ENCODE measurements at places on chromosomes 16 and 17.

GRCh38 chr17:59756236-59756818, 48.9 kb downstream of the VMP1 start:
- DNase-seq, result no peak

GRCh38 chr17:10105513-10106001, 92.8 kb downstream of the GAS7 start:
- no peak for DNase-seq

- peak; percentile 67 for DNase-seq
Observed at GRCh38 chr17:37770631-37771518, 26.0 kb upstream of the HNF1B start.

GRCh38 chr17:48995304-48995973, 1.7 kb upstream of the IGF2BP1 start:
- DNase-seq, result no peak

DNA sequence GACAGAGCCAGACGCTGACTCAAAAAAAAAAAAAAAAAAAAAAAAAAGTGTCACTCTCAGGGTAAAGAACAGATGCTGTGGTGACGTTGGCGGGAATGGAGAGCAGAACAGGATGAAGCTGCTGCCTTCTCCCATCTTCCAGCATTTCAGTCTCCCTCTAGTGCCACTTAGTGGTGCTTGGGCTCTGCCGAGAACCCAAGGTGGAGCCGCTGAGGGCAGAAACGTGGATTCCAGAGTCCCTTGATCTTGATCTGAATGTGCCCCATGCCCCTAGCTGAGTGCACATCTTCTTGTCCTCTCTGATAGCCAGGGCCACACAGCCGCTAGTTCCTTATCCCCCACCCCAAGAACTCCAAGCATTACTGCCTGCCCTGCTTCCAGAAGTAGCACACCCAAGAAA, 43.2 kb upstream of the FA2H start:
- no peak for DNase-seq

DNA sequence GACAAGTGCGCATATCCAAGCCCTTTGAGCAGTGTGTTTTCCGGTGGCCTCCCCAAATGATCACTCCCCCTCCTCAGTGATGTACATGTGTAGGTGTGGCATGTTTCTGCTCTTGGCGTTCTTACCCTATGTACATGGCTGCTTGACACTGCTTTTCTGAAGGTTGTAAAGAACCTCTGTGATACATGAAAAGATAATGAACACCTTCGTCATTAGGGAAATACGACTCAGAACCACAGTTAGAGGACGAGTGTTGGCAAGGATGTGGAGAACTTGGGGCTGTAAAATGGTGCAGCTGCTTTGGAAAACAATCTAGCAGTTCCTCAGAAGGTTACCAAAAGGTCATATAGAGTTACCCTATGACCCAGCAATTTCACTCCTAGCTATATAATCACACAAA, 28.6 kb downstream of the CEP95 start:
- DNase-seq, result no peak

DNA sequence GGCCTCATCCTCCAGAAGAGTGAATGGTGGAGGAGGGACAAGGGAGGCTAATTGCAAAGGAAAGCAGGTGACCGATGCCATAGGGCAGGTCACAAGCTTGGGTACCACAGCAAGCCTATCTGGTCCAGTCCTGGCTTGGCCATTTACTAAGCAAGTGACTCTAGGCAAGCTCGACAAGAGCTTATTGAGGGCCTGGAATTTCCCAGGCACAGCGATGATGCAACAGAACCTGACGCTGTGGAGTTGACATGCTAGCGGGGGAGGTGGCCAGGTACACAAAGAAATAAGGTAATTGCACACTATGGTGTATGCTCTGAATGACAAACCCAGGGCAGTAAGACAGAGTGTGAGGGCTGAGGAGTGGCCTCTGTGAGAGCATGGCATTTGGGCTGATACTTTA, 98.5 kb downstream of the PGS1 start:
- no peak for DNase-seq

GRCh38 chr16:50909831-50910735, 168.2 kb downstream of the CYLD start:
- no peak for DNase-seq

DNA sequence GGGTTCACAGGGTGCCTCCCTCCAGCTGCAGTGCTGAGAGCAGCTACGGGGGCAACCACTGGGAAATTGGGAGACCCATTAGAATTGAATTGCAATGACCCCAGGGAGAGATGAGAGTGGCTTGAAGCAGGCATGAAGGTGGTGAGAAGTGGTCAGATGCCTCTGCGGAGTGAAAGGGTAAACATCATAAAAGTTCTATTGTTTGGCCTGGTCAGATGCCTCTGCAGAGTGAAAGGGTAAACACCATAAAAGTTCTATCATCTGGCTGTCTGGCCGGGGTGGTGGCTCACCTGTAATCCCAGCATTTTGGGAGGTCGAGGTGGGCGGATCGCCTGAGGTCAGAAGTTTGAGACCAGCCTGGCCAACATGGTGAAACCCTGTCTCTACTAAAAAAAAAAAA, 53.5 kb downstream of the TNFRSF13B start:
- DNase-seq, result no peak

GRCh38 chr17:18136357-18136756, 27.8 kb downstream of the MYO15A start:
- DNase-seq, result no peak

DNA sequence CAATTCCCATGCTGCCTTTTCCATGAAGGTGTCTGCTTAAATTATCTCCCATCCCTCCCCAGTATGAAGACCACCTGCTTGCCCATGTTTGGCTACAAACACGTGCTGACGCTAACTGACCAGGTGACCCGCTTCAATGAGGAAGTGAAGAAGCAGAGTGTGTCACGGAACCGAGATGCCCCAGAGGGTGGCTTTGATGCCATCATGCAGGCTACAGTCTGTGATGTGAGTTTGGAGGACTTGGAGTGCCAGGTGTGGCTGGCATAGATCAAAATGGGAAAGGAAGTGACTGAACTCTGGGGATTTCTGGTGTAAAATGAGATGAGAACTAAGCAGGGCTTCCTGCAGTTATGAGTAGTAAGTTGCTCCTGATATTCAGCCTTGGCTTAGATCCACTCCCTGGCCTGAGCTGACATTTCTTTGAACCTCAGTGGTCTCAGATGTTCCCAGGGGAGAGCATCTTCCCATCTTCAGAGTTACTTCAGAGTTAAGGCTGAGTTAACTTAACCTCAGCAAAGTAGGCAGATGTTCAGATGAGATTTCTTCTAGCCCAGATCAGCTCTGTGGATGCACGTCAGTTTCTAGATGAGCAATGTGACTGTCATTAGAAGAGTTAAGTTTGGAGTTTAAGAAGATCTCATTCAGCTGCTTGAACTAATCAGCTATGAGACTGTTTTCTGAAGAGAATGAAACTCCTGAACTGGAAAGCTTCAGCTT, 32.7 kb downstream of the ITGB3 start:
- DNase-seq, result no peak

DNA sequence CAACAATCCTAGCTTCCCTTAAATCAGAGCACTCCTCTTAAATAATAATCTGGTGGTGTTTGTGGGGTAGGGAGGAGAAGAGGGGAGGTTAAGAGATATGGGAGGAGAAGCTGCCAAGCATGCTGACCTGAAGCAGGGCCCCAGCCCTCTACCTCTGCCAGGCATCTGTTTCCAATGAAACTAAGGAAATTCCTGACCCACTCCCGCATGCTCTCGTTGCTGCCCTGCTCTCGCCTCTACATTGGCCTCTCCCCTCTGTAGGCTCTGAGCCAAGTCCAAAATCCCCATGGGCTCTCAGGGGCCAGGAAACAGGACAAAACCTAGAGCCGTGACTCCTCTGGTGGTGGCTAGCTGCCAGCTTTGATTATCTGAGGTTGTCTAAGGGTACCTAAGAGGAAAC, 559.5 kb upstream of the CDH11 start:
- no peak for DNase-seq

DNA sequence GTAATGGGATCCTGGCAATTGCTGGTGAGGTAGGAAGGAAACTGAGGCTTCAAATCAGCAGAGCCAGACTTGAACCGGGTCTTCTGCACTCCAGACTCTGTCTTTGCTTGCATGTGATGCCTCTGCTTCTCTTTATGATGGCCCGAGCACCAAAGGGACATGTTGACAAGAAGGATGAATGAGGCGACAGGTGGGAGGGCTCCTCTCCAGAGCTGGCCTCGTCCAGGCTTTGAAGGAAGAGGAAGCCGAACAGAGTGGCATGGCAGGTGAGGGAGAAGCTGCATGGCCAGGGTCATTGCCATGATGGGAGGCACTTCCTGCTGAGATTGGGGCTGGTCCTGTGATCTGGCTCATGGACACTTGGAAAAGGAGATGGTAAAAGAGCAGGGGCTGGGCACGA, 40.8 kb downstream of the AKAP1 start:
- DNase-seq, result no peak

DNA sequence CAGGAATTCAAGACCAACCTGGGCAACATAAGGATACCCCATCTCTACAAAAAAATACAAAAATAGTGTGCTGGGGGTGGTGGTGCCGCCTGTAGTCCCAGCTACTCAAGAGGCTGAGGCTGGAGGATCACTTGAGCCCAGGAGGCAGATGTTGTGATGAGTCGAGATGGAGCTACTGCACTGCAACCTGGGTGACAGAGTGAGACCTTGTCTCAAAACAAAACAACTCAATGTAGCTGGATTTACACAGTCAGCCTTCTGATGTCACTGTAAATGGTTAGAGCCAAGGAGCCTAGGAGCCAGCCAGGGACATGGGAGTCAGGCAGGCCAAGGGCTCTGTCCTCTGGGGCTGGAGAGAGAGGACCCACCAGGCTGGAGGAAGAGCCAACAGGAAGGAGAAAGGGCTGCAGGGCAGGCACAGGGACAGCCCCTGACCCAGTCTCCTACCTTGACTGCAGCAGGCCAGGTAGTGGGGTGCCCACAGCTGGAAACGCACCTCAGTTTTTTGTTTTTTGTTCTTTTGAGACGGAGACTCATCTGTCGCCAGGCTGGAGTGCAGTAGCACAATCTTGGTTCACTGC, 8.4 kb downstream of the CDIPT start:
- no peak for DNase-seq

GRCh38 chr17:40490982-40491381, 10.4 kb downstream of the TNS4 start:
- DNase-seq, result no peak

DNA sequence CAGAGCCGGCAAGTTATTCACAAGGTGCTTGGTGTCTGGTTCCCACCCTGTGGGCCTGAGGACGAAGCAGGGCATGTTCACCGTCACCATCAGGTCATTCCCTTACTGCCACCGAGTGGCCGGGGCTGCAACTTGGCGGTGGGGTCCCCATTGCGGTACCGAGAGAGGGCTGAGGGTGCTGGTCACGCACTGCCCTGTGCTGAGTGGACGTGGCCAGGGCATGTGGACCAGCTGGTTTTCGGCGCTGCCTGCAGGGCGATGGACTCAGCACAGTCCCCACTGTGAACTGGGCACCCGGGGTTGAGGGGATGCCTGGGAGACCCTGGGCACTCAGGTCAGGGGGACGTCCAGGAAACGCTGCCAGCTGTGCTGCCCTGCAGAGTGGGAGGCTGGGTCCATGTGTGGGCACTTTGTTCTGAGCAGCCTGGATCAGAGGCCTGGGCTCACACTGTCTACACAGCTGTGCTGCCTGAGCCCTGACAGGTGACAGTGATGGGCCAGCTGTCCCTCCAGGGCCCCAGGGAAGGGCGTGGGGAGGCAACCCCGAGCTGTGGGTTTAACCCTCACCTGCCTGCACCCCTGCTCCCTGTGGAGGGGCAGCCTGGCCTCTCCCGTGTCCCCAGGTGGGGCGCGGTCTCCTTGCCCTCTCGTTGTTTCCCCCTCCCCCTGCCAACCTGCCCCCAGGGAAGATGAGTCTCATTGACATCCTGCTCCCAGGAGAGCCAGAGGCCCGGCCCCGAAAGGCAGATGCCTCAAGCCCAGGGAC, 39.3 kb upstream of the GNG13 start:
- no peak for DNase-seq

DNA sequence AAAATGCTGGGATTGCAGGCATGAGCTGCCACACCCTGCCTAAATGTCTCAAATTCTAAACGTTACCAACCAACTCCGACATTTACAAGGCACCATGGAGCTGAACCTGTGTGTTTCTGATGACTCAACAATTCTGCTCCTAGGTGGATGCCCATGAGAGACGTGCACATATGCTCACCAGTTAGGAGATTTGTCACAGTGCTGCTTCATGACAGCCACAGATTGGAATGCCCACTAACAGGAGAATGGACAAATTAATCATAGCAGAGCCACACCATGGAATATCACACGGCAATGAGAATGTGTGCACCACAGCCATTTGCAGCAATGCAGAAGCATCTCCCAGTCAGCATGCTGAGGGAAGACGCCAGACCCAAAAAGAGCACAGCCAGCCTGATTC, 8.0 kb upstream of the KCNG4 start:
- no peak for DNase-seq

- DNase-seq, result no peak
Observed at GRCh38 chr16:63922560-63922959, 1199.3 kb downstream of the CDH11 start.

GRCh38 chr16:82083710-82084353, 48.8 kb downstream of the HSD17B2 start:
- DNase-seq, result no peak

- DNase-seq, result no peak
Observed at GRCh38 chr17:78397681-78398101, 19.2 kb downstream of the PGS1 start.

GRCh38 chr17:64196601-64197000, 66.5 kb downstream of the TEX2 start:
- no peak for DNase-seq

GRCh38 chr17:60640503-60640902, 37.1 kb upstream of the BCAS3 start:
- no peak for DNase-seq

GRCh38 chr17:61225178-61225882, 174.3 kb upstream of the TBX2 start:
- DNase-seq, result no peak

DNA sequence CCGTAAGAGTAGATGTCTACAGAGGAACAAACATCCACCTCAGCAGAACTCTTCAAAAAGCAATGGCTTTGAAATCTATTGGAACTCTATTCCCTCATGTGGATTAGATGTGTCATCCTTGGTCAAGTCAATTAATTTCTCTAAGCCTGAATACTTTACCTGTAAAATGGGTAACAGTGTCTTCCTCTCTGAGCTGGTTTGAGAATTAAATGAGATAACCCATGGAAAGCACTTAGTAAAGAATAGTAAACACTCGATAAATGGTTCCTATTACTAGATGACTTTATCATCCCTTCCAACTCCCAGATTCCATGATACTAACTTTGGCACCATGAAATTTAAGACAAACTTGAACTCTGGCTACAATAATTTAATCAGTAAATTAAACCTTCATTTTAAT, 89.1 kb downstream of the SKAP1 start:
- no peak for DNase-seq

- DNase-seq, result no peak
Observed at GRCh38 chr16:51755039-51755501, 604.0 kb upstream of the SALL1 start.

DNA sequence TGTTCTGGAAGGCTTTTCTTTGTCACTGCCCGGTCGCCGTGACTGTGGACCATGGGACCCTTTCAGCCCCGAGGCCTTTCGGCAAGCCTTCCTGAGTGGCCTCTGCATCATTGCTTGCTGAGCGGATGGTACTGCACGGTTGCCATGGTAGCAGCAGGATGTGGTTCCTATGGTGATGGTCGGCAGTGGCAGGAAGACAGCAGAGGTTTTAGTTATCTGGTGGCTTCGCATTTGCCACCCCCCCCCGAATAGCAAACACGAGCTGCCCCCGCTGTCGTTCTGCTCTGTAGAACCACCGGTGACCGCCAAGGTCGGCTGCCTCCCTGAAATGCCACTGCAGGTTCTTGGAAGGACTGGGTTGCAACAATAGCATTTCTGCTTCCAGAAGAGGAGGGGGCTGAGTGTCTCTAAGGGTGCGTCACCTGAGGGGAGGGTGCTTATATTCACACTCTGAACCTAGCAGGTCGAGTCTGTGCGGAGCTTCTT, 76.6 kb downstream of the CMIP start:
- DNase-seq, result peak; percentile 62

- no peak for DNase-seq
Observed at GRCh38 chr17:61538480-61538879, 52.5 kb downstream of the NACA2 start.

Data from activated CD4-positive, alpha-beta T cell treated with anti-CD3 and anti-CD28 coated beads for 48 hours (primary cell).